ENCODE measurements at places on chromosomes 7 and 10. TPM values are rescaled to one million over a fixed set of nuclear protein-coding genes. Genes with fewer than 3 reads are reported as not detected.

Gene SAMD8
- 22.4 TPM for total RNA-seq

DNA sequence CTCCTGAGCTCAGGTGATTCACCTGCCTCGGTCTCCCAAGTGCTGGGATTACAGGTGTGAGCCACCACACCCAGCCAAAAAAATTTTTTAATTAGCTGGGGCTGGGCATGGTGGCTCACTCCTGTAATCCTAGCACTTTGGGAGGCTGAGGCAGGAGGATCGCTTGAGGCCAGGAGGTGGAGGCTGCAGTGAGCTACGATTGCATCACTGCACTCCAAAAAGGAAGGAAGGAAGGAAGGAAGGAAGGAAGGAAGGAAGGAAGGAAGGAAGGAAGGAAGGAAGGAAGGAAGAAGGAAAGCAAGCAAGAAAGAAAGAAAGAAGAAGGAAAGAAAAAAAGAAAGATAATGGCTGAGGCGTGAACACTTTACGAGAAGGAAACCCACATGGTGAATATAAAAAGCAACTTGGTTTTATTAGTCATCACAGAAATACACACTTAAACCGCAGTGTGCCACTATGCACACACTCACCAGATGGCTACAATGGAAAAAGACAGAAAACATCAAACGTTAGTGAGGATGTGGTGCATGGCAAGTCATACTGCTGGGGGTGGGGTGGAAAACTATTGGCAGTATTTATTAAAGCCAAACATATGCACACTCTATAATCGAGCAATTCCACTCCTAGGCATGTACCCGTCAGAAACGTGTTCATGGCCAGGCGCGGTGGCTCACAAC is 4.4 kb upstream of the CCL26 start:
- DNase-seq, result no peak

GRCh38 chr7:47268851-47269836 is 312.8 kb downstream of the TNS3 start:
- no peak for DNase-seq

GRCh38 chr10:21495752-21496342 is 29.6 kb downstream of the SKIDA1 start:
- peak; percentile 88 for DNase-seq

Gene AKR1C4
- total RNA-seq, result not detected

- DNase-seq, result peak; percentile 82
Observed at GRCh38 chr7:148084138-148084537, 506.4 kb upstream of the C7orf33 start.

DNA sequence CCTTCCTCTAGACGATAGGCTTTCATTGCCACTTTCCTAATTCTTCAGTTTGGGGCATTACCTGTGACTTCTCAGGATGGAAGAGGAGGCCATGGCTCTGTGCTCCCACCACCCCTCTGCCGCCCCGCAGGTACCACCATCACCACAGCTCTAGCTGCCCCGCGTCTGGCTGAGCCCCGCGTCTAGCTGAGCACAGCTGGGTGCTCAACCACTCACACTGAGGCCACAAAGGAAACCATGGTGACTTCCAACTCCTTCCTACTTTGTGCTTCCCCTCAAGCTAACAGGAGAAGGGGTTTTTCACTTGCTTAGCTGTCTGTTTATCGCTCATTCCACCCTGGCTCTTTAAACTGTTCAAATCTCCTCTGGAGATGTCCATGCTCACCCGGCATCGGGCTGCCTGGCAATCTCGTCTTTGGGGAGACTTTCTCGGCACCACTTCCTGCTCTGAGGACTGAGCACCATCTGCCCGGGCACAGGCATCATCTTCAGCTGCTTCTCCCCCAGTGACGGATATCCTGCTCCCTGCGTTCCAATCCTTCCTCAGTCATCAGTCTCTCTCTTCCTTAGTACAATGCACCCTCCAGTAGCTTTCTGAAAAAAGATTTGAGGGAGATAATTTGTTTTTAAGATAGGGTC is 59.4 kb downstream of the MAD1L1 start:
- DNase-seq, result no peak

GRCh38 chr7:158726277-158726807 is 21.7 kb upstream of the NCAPG2 start:
- DNase-seq, result no peak

GRCh38 chr10:124736491-124737136 is 7.6 kb downstream of the FAM53B start:
- DNase-seq, result peak; percentile 98

Gene FKBP6
- total RNA-seq, result not detected

Gene DCLRE1A
- 6.0 TPM for total RNA-seq

DNA sequence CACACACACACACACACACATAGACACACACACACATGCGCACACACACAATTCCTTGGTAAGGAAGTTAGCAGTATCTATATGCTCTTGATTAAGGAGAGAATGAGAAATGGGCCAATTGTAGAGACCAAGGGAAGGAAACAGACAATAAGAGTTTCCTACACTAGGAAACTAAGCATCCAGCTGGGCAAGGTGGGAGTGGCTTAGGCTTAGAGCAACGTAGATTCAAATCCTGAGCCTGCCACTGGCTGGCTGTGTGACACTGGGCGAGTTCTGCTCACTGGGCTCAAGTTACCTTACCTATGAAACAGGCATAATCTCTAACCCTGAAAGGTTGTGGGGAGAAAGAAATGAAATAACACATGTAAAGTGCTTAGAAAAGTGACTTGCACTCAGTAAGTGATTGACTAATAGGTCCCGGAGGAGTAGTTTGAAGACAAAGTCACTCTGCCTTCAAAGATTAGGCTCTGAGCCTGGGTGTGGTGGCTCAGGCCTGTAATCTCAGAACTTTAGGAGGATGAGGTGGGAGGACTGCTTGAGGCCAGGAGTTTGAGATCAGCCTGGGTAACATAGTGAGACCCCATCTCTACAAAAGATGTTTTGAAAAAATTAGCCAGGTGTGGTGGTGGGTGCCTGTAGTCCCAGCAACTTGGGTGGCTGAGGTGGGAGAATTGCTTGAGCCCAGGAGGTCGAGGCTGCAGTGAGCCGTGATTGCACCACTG is 701.4 kb downstream of the PARD3 start:
- no peak for DNase-seq

Gene CRTAC1
- total RNA-seq, result 2.7 TPM

Gene FZD1
- 127 TPM for total RNA-seq

- no peak for DNase-seq
Observed at GRCh38 chr7:43454936-43455518, 127.9 kb upstream of the STK17A start.

Gene ABCB8
- total RNA-seq, result 47.7 TPM

Gene CH25H
- total RNA-seq, result not detected

Gene C7orf57
- total RNA-seq, result not detected

- no peak for DNase-seq
Observed at GRCh38 chr7:150307904-150308303, 15.3 kb upstream of the LRRC61 start.

GRCh38 chr7:129295015-129295423 is 70.2 kb downstream of the AHCYL2 start:
- peak; percentile 42 for DNase-seq

Gene SH2D4B
- 1.6 TPM for total RNA-seq

GRCh38 chr10:88861036-88861435 is 9.4 kb upstream of the ANKRD22 start:
- no peak for DNase-seq

DNA sequence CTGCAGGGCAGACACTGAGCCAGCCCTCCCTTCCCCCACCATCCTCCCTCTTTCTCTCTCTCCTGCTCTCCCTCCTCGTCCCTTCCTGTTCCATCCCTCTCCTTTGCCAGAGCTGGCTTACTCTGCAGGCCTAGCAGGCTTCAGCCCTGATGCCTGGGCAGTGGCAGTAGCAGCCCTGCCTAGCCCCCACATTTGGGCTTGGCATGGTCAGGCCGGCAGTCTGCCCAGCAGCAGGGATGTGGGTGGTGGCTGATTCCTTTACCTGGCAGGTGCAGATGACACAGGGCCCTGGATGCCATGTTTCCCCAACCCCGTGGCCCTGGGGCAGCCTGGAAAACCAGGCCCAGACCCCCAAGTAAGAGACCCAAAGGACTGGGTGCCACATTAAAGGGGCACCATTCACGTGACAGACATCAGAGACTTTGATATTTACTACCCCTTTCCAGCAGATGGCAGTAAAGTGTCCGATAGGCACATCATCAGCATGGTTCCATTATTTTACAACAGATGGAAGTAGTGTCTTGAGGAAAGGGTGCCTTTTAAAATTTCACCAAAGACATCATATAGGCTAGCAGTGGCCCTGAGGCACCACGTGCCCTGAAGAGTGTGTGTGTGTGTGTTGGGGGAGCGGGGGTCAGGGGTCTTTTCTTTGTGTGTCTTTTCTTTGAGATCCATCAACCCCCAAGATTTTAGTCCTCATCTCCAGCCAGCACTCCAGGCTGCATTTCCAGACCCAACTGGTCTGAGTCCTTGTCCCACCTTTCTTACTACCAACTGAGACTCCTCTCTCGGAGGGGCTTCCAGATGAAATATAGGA is 5.9 kb downstream of the KCP start:
- no peak for DNase-seq

Gene VGF
- 2.3 TPM for total RNA-seq

DNA sequence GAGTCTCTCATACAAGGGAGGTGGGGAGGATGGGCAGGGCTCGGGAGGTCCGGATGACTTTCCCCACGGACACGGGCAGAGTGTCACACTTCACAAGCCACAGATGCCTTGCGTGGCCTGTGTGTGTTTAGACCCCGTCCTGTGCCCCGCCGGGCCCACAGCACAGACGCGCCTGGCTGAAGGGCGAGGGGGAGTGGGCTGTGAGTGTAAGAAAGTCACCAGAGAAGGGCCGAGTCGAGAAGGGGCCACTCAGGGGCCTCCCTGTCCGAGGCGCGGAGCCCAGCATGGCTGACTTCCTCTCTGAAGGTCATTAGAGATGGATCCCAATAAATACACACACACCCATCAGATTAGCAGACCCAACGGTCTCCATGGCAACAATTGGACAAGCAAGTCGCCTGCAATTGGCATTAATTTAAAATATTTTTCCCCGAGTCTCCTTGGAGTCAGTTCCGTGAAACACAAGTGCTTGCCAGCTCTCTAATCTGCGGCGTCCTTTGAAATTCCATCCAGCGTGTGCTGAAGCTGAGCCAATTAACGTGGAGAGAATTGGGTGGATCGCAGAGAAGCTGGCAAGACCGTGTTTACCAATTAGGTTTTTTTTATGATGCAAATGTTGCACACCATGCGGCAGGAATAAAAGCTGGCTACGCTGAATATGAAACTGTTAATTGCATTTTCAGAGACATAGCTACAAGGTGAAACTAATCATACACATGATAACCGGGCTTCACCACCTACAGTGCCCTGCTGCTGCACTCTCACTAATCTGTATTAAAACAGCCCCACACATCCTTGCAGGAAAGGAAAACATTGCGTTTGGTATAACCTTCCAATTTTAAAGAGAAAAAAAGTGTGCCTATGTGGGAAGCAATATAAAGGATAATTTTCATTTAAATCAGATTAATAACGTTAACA is 571.2 kb downstream of the PTPRN2 start:
- no peak for DNase-seq

DNA sequence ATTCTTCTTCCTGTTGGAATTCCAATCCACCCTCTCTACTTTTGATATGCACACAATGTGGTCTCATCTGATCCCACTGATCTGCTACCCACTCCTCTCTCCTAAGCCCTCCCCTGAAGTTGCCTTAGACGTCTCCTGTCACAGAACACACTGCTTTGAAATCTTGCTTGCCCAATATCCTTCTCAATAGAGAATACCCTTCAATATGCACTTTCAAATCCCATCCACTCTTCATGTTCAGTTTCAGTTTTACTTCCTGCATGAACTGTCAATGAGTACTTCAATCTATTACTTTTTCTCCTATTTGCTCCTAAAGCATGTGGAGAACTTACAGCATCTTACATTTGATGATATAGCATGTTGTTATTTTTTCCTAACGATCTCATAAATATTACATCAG is 93.5 kb downstream of the UPF2 start:
- no peak for DNase-seq

GRCh38 chr10:126215746-126216631 is 172.3 kb downstream of the ADAM12 start:
- DNase-seq, result no peak

- DNase-seq, result no peak
Observed at GRCh38 chr10:111077479-111077784, 603 bp downstream of the ADRA2A start.

- no peak for DNase-seq
Observed at GRCh38 chr10:116487522-116488430, 58.0 kb upstream of the PNLIP start.

- peak; percentile 17 for DNase-seq
Observed at GRCh38 chr7:127650847-127651555, 993 bp upstream of the SND1 start.

DNA sequence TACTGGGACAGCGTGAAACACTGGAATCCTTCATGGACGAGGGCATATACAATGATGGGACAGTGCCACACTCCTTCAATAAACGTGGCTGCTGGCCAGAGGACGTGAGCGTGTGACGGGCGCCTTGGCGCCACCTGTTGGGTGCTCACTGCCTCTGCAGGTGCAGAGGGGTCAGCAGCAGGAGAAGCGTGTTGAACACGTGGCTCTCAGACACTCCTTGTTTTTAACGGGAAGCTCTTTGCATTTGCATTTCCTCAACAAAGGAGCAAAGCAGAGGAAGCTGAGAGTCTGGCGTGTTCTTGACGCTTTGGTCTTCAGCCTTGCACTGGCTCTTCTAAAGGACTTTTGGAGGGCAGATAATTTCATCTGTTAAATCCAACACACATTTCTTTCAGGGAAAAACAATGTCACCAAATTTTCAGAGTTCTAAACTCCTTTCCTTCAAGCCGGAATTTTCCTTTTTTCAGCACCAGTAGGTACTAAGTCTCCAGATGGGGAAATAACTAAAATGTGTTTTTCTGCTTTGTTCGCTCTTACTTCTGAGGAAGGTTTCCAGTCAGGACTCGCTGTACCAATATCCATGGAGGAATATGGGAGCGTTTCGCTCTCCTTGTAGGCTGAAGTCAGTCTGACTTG is 2.9 kb upstream of the GET4 start:
- peak; percentile 89 for DNase-seq

- DNase-seq, result peak; percentile 62
Observed at GRCh38 chr10:31319602-31320549, 860 bp downstream of the ZEB1 start.

Gene PLPP4
- not detected for total RNA-seq

GRCh38 chr7:107463139-107464078 is 6.4 kb upstream of the GPR22 start:
- DNase-seq, result peak; percentile 65
